GM23248 (cell line): ENCODE measurements at places on chromosomes 5 and 9.
A peak's percentile ranks its signal among the peaks of the same experiment; 100 is the strongest.

GRCh38 chr5:118533156-118533555, 455.2 kb downstream of the DTWD2 start:
- DNase-seq, result no peak
- no peak overlapping the region for H3K27ac ChIP-seq
- H3K27me3 ChIP-seq, result no peaks in the 10 kb centered on the region
- H3K4me1 ChIP-seq, result no peaks in the 10 kb centered on the region
- H3K36me3 ChIP-seq, result no peaks in the 10 kb centered on the region

DNA sequence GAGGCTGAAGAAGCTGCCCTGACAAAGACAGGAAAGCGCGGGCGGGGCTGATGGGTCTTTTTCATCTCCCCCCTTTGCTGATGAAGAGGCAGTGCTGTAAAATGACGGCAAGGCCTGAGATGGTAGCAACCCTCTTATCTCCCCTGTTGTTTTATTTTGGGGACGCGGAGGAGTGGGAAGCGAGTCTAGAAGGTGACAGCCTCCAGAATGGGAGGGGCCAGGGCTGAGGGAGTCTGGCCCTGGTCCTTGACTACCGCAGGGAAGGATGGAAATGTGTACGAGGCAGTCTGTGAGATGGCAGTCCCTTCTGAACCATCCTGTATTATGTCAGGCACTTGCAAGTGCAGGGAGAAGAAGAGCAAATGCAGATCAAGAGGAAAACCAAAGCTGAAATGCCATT, 46.1 kb upstream of the TCERG1 start:
- DNase-seq, result no peak
- H3K36me3 ChIP-seq, result no peaks in the 10 kb centered on the region
- H3K27me3 ChIP-seq, result peaks cover 15% of the 10 kb centered on the region
- H3K4me1 ChIP-seq, result no peaks in the 10 kb centered on the region
- no peak overlapping the region for H3K4me3 ChIP-seq

DNA sequence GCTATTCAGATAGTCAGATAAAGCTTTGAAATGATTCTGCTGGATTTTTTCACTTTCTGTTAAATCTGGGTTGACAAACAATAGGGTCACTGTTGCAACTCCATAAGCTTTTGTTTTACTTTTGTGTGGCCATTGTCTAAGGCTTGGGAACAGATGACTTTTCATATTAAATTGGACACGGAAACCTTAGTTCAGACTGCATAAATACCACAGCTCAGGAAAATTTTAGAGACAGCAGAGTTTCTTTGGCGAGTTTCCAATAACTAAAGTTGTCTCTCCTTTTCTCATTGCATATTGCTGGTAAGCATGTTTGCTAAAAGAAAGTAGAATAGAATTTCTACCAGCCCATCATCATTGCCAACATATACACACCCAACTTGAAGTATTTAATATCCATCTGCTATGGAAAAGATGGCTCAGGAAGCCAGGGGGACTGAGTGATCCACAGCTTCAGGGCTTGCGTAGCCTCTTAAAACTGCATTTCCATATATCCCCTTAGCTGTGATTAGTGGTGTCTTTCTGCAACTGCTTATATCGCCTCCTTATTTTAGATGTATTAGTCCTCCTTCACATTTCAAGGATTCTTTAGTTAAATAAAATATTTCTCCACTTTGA, 168.2 kb downstream of the ARHGAP26 start:
- no peaks in the 10 kb centered on the region for H3K36me3 ChIP-seq
- H3K27me3 ChIP-seq, result no peaks in the 10 kb centered on the region
- no peak for DNase-seq
- no peak overlapping the region for H3K4me3 ChIP-seq

GRCh38 chr9:128247226-128247803, 28.5 kb downstream of the GOLGA2 start:
- H3K4me1 ChIP-seq, result peaks cover 32% of the 10 kb centered on the region
- DNase-seq, result no peak
- no peak overlapping the region for H3K27ac ChIP-seq
- no peaks in the 10 kb centered on the region for H3K36me3 ChIP-seq
- H3K4me3 ChIP-seq, result no peak overlapping the region
- H3K27me3 ChIP-seq, result no peaks in the 10 kb centered on the region

DNA sequence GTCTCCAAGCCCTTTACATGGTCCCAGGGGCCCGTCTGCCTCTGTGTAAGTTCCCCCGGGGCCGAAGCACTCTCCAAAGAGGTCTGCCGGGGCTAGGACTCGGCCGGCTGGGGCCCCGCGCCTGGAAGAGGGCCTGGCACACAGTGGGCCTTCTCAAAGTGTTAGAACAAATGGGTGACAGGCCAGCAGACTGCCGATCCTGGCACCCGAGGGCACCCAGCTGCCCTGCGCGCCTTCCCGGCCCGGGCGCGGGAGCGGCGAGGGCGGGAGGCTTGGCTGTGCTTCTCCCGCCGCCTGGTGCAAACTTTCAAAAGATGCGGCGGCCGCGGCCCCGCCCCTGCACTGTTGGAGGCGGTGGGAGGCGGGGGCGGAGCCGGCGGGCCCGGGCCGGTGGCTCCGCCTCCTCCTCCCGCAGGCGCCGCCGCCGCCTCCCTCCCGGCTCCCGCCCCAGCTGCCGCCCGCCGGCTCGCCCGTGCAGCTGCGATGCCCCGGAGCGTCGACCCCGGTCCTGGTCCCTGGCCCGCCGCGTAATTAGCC, at the start of gene NEURL1B:
NEURL1B (plus strand) TSS at position 442 of the 537 bp plus-strand sequence. CDS start 144 bp downstream, outside the sequence.
- DNase-seq, result peak; percentile 70
- H3K4me3 ChIP-seq, result peak within 1 kb of the TSS; percentile 74
- no peaks in the 10 kb centered on the region for H3K36me3 ChIP-seq
- no peak within 1 kb of the TSS for H3K27ac ChIP-seq
- H3K4me1 ChIP-seq, result peaks cover 4% of the 10 kb centered on the region; the same call in 1 of the 2 replicates
